ENCODE measurements at places on chromosomes 2 and 18. TPM values are rescaled to one million over a fixed set of nuclear protein-coding genes. Genes with fewer than 3 reads are reported as not detected.

- no peak overlapping the region for H3K4me3 ChIP-seq
- peaks cover 18% of the 10 kb centered on the region for H3K4me1 ChIP-seq
- H3K27ac ChIP-seq = no peak overlapping the region
- DNase-seq = no peak
Measured at GRCh38 chr2:105747991-105748390, 3.3 kb downstream of the NCK2 start.

DNA sequence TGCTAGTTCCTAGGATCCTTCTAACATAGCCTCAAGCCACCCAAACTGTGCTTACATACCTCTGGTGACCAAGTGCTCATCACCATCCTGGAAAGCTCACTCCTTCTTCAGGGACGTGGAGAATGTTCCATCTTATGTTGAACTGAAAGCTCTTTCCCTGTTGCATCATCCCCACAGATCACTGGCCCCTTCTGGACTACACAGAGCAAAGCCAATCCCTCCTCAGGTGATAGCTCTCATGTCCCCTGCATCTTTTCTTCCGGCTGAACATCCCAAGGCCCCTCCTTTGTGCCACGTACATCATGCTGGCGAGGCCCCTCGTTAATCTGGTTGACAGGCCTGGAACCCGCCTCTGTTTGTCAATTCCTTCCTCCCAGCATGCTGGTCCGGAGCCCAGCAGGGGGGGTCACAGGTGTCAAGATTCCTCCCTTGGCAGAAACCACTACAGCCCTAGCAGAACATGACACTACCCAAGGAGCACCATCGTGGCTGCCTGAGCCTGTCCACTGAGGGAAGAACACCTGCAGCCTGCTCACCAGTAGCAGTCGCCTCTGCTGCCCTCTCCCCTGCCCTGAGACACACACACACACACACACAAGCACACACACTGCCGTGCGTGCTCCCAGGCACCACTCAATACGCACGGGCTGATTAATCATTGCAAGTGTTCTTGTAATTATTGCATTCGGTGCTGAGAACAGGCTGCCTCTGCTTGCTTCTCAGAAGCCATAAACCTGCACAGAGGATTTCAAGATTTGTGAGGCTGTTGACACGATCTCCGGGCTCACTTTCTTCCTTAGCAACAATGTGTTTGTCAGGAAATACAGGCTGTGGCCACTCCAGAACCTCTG is 6.3 kb upstream of the KCNK3 start:
- peaks cover 25% of the 10 kb centered on the region for H3K27me3 ChIP-seq
- no peaks in the 10 kb centered on the region for H3K4me1 ChIP-seq
- no peak overlapping the region for H3K27ac ChIP-seq
- no peaks in the 10 kb centered on the region for H3K36me3 ChIP-seq
- H3K4me3 ChIP-seq = no peak overlapping the region

- no peak for DNase-seq
- H3K36me3 ChIP-seq = no peaks in the 10 kb centered on the region
- peak overlapping the region; percentile 50 for H3K27ac ChIP-seq
- H3K4me3 ChIP-seq = no peak overlapping the region
- no peaks in the 10 kb centered on the region for H3K27me3 ChIP-seq
- peaks cover 37% of the 10 kb centered on the region for H3K4me1 ChIP-seq
Measured at GRCh38 chr2:109321570-109321969, 192.6 kb downstream of the SH3RF3 start.

The PLEKHH2 gene
- 2.7 TPM for total RNA-seq

The FMNL2 gene
- total RNA-seq = 15.8 TPM

All from PC-3 (cell line).